ENCODE measurements at places on chromosomes 3 and 15.

- DNase-seq, result no peak
Observed at GRCh38 chr3:186583831-186584230, 13.3 kb downstream of the DNAJB11 start.

DNA sequence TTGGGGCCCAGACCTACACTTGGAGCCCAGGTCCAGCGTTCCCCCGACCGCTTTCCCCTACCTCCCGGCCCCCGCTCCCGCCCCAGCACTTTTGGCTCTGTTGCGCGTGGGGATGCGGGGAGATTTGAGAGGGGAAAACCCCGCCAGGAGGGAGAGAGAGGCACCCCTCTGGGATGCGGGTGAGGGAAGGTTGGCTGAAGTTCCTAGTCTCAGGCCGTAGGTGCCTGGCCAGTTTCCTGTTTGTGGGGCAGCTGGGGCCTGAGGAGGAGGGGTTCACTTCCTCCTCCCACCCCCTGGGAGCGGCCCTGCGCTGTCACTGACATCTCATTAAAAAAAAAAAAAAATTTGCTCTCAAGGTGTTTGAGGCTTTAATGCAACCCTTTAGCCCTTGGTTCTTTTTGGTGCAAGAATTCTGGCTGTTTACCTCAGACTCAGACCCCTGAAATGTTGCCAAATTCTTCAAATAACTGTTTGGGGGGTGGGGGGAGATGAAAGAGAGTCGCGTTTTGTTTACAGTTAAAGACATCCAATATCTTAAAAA lies 2.6 kb downstream of the FAM43A start:
- DNase-seq, result no peak

DNA sequence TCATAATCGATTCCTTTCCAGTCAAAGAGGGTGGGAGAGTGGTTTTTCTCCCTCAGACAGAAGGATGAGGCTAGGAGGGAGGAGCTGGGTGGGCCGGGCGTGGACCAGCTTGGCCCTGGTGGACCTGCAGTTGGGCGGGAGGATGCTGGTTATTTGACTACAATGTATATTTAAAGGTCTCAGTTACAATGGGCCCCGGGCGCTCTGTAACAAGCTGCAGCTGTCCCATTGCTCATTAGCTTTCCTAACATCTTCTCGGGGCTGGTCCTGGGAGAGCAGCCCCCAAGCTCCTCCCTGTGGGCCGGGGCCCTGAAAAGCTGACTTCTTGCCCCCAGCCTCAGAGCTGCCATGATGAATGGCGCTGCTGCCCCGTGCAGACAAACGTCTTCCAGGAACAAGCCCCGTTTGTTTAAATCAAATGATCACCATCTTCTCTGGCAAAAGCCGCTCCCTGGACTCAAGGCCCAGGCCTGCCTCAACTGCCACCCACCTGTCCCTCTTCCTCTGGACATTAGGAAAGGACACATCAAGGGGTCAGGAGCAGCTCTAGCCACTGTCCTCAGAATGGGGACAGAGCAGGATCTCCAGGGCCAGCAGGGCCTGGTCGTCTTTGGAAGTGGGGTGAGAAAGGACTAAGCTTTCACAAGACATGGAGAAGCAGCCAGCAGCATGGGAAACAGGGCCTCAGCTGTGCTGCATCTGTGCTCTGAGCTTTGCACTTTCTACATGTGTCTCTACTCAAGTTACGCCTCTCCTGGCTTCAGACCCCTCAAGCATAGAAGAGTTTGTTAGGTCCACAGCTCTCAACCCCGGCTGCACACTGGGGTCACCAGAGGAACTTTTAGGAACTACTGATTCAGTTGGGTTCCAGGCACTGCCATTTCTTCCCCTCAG lies 38.6 kb downstream of the MAGEF1 start:
- no peak for DNase-seq

DNA sequence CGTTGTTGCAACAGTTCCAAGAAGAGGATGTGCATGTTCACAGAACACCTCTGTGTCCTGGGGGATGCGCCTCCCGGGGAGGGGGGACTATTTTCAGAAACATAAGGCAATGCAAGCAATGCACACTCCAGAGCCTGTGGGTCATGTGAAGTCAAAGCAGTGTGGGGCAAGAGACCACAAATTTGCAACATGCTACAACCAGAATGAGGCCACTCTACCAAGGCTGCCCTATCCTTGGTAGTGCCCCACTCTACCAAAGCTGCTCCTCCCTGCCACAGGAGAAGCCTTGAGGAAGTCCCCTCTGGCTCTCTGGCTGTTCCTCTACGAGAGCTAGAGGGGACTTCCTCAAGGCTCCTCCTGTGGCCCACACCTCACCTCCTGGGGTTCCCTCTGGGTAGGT lies 8.4 kb upstream of the NR2C2 start:
- no peak for DNase-seq

DNA sequence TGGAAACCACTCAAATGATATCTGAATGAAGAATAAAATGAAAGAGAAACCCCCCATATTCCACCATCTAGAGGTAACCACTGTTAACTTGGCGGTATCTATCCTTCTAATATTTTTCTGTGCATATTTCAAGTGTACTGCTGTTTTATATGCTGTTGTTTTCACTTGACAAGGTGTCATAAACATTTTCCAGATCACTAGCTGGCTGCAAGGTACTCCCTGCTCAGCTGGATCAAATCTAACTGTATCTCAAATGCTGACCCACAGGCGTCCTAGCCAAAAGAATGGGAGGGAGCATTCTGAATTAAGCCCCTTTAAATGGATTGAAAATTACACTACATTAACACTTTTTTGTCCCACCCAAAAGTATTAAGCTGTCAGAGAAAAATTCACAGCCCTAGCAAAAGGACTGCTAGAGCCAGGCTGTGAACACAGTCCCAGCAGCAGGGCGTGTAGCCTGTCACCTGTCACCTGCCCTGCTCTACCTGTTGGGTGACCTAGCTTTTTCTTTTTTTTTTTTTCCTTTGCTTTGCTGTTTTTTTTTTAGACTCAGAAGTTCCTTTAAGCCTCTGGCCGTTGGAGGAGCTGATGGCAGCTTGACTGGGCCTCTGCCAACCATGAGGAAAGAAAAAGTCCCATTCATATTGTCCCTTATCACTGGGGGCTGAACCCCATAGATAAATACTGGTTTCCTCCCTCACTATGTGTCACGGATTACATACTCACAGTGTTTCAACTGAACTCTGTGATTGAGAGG lies 93.7 kb upstream of the TSC22D2 start:
- DNase-seq, result peak; percentile 93

DNA sequence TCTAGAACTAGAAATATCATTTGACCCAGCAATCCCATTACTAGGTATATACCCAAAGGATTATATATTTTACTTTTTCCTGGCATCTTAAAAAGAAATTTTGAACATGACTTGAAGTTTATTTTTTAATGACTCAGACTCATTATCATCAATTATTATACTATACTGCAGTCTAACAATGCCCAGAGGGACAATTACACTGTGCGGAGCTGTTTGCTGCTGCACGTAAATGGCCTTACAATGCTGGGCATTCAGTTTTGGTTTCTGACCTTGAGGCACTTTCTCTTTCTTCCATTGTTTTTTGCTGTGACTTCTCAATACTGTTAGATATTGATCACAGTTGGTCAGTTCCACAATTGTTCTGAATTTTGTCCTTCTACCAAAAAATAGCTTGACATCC lies 128.8 kb downstream of the GBE1 start:
- no peak for DNase-seq

DNA sequence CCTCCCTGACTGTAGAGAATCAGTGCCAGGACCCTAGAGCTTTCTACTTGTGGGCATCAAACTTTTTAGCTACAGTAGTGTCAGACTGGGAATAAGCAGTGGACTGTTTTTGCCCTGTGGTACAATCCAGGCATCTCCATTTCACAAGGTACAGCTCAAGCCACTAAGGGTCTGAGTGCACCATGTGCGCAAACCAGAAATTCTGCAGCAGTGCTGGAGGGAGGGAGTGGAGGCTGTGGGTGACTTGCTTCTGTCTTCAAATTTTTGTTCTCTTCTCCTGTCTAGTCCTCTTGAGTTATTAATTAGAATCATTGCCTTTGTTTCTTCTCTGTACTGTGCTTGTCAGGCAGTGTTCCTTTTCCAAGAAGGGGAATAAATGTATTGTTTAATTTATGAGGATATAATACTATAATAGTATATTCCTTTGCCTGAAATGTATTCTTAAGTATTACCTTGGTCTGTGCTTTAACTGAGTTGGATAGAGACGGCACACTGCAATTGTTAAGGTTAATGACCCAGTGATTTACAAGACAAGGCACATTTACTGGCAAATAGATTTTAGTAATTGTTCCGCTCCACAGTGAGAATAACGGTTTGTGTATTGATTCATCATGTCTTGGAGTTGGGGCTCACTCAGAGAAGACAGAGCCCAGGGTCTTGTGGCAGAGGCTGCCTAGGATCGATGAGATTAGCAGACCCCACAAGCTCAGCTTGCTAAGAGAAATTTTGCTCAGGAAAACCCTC lies 390.6 kb upstream of the CFAP20DC start:
- no peak for DNase-seq

- no peak for DNase-seq
Observed at GRCh38 chr3:99562990-99563607, 75.3 kb upstream of the COL8A1 start.

GRCh38 chr3:62211675-62212429 lies 161.5 kb downstream of the FEZF2 start:
- DNase-seq, result no peak

DNA sequence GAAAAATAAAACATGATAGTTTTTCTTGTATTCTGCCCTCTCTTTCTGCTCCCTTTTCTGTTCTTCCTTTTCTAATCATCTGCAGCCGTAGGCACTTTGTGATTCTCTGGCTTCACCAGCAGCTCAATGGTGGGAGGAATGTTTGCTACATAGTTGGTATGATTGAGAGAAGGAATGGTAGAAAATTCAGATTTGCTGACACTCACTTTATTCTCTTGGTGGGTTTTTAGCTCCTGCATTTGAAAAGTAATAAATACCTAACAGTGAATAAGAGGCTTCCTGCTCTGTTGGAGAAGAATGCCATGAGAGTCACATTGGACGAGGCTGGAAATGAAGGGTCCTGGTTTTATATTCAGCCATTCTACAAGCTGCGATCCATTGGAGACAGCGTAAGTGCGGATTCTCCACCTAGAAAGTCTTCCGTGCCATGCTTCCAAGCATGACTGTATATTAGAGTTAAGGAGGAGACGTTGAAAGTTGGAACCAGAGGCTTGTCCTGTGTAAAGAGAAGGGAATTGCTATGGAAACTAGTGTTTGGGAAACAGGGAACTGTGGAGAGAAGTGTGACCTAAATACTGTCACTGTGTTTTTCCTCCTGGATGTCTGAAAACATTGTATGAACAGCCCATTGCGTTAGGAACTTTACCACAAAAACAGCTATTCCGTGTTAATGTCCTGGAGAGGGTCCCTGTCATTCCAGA lies 148.9 kb downstream of the ITPR1 start:
- no peak for DNase-seq

- DNase-seq, result no peak
Observed at GRCh38 chr3:15521573-15521965, at the start of gene COLQ. Gene COLQ (minus strand): TSS chr3:15521706. CDS start chr3:15521625, 81 bp downstream.

DNA sequence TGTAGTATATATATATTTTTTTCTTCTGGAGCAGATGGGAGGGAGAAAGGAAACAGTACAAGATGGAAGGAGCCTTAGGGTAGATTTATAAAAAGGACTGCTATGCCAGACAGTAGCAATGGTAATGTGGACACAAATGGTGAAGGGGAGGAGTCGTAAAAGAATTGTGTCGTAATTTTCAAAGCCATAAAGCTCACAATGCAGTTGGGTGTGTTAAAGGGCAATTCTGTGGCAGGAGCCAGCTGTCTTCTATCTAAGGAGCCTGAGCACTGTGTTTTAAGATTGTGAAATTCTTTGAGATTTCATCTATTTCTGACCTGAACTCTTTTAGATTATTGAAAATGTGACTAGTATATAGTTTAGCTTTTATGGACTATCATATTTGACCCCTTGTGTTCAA lies 58.9 kb downstream of the CNOT10 start:
- no peak for DNase-seq

DNA sequence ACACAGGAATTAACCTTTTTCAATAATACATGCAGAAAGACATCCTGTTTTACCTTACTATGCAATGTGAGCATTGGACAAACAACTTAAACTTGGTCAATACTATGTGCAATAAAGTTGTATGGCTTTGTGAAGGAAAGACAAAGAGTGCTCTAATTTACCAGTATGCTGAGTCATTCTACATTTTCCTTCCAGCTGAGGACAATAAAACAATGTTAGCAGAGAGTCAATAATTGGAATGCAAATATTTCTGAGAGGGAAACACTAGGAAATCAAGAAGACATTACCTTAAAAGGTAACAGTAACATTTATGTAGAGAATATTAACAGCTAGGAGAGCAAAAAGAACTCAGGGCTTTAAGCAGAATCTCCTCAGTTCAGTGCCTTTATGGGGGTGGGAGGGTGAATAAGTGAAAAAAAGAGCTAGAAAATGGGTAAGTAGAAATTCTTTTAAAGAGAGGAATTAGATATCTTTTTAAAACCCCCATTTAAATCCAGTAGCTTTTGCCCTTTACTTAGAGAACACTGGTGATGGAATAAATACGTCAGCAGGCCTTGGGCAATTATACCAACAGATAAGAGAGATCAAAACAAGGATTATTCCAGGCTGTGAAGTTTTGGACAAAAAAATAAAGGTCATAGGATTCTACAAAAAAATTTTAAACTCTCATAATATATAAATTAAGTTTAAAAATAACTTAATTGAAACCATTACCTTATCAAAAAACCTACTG lies 11.6 kb upstream of the HGD start:
- DNase-seq, result no peak

DNA sequence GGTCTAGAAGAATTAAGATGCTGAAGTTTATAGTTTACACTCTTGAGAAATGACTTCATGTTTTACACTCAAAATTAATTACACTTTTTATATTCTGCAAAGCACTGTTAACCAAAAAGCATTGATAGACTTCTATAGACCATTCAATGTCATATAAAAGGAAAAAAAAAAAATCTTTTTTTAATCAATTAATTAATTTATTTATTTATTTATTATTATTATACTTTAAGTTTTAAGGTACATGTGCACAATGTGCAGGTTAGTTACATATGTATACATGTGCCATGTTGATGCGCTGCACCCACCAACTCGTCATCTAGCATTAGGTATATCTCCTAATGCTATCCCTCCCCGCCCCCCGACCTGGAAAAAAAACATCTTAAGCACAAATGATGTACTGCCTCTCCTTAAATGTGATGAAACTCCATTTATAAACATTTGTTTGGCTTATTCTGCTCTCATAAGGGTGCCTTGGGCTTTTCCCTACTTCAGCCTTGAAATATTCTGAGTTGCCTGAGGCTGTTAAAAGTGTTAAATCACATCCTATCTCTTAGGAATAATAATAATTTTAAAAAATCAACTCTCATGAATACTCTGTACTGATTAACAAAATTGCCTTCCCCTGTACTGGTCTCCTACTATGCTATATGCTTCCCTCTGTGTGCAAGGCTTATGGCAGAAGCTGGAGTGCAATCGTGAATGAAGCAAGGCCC lies 466.9 kb downstream of the SOX2 start:
- DNase-seq, result no peak

All from hematopoietic multipotent progenitor cell treated with erythropoietin and hydrocortisone succinate and interleukin-3 and kit ligand, for 8 days (in vitro differentiated cells).